ENCODE measurements at places on chromosomes 7 and 10. TPM values are rescaled to one million over a fixed set of nuclear protein-coding genes. Genes with fewer than 3 reads are reported as not detected.

DNA sequence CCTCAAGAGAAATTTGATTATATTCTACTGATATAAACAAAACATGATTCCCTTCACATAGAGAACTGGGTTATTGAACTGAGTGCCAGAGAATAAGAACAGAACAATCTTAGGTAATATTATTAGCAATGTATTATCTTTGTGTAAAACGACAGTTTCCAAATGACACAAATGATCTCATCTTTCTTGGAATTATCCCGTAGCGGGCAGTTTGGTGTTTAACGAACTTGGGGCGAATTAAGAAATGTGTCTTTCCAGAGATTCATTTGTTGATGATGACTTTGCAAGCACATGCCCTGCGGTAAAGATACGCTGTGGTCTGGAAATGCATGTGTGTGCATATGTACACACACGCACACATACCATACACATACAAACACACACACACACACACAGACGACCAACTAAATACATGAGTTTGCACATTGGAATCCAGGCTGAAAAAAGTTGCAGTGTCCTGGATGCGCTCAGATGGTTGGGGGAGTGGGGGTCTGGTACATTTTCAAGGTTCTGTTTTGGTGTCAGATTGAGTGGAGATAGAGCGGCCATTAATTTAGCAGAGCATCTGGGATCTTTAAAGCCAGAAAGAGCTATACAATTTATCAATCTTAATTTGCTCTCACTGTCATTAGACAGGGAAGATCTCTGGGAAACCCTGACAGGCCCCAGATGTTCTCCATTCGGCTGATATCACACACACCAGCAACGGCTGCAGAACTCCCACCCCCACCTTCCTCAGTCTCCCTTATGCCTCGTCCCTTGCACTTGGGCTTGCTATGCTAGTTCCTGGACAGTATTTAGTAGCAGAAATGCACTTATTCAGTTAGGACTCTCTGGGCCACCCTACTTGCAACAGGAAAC is 112.4 kb upstream of the FAM171A1 start:
- no peaks in the 10 kb centered on the region for H3K36me3 ChIP-seq
- no peaks in the 10 kb centered on the region for H3K4me1 ChIP-seq
- no peaks in the 10 kb centered on the region for H3K27me3 ChIP-seq
- DNase-seq: no peak
- H3K4me3 ChIP-seq: no peak overlapping the region
- no peak overlapping the region for H3K27ac ChIP-seq

DNA sequence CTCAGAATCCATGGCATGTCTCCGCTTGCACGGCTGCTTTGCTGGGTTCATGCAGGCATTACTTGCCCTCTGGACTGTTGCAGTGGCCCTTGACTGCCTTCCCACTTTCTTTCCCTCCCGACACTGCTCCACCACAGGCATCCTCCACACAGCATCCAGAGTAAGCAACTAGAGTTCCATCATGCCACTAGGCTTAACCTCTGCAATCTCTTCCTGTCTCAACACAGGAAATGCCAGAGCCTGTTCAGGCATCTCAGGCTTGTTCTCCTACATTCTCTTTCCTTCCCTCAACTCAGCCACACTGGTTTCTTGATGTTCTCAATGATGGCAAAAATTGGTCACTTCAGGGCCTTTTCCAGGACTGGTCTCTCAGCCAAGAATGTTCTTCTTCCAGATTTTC is 284.5 kb upstream of the KLF6 start:
- H3K4me3 ChIP-seq: no peak overlapping the region
- no peaks in the 10 kb centered on the region for H3K36me3 ChIP-seq
- H3K4me1 ChIP-seq: peaks cover 12% of the 10 kb centered on the region
- H3K27ac ChIP-seq: peak overlapping the region; percentile 68
- no peaks in the 10 kb centered on the region for H3K27me3 ChIP-seq
- no peak for DNase-seq

The FAM180A gene
- 0.32 TPM for polyA plus RNA-seq

DNA sequence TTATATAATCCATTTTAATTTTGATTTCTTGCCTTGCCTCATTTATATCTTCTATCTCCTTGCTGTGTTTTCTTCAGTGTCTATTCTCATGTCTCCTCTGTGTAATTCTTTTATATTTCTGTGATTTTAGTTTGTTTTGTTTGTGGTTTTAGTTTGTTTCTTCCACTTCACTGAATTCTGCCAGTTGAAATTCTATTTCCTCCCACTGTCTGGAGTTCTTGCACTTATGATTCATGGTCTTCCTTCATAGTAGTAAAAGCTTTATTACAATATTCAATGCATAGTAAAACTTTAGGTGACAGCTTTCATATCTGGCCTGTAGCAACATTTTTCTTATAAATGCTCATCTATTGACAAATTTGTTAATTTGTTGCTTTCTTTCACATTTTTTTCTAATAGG is 113.3 kb downstream of the MAGI2 start:
- no peaks in the 10 kb centered on the region for H3K36me3 ChIP-seq
- H3K4me3 ChIP-seq: no peak overlapping the region
- H3K27me3 ChIP-seq: no peaks in the 10 kb centered on the region
- no peaks in the 10 kb centered on the region for H3K4me1 ChIP-seq

GRCh38 chr7:134182078-134182477 is 54.9 kb downstream of the LRGUK start:
- DNase-seq: no peak
- H3K4me3 ChIP-seq: no peak overlapping the region
- no peaks in the 10 kb centered on the region for H3K36me3 ChIP-seq
- H3K4me1 ChIP-seq: no peaks in the 10 kb centered on the region
- no peaks in the 10 kb centered on the region for H3K27me3 ChIP-seq
- H3K27ac ChIP-seq: no peak overlapping the region

- peak overlapping the region; percentile 97 for H3K4me3 ChIP-seq
- H3K27ac ChIP-seq: peak overlapping the region; percentile 72
- H3K27me3 ChIP-seq: no peaks in the 10 kb centered on the region
- peaks cover 38% of the 10 kb centered on the region for H3K4me1 ChIP-seq
These were observed 776 bp downstream of the PEX1 start for GRCh38 chr7:92527300-92528187.

DNA sequence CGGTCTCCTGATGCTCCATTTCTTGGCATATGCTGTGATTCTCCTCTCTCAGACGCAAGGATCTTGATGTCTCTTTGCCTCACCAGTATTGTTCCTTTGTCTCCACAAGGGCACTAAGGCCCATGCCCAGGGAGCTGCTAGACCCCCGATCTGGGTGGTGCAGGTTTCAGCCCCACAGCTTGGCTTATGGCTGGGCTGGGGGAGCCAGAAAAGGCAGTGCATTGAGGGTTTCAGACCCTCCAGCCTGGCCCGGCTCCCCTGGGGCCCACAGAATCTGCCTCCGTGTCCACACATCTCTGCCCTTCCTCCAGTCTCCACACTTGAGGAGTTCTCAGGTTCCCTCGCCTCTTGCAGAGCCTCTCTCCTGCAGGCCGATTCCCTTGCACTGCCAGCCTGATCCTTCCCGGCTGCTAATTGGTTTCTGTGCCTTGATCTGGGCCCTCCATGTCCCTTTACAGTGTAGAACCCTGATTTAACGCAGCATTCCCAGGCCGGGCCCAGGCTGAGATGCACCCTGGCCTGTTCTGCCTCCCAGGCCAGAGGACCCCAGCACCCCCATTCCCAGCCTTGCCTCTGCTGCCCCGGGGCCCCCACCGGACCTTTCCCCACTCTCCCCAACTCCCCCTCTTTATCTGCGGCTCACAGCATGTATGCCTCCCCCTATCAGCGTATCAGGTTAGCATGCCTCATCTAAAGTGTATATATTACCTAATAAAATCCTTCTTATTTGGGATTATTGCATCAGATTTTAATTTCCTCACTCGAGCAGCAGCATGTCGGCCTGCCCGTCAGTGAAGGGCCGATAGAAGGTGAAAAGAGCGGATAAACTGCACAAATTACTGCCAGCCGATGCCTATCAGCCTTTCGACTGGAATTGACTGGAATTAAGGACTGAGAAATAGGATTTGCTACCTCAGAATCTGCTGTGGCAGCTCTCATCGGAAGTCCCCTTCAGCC is 145.7 kb downstream of the C10orf105 start:
- H3K27ac ChIP-seq: no peak overlapping the region
- no peak for DNase-seq
- no peak overlapping the region for H3K4me3 ChIP-seq
- H3K36me3 ChIP-seq: no peaks in the 10 kb centered on the region

The TBX20 gene
- polyA plus RNA-seq: not detected

DNA sequence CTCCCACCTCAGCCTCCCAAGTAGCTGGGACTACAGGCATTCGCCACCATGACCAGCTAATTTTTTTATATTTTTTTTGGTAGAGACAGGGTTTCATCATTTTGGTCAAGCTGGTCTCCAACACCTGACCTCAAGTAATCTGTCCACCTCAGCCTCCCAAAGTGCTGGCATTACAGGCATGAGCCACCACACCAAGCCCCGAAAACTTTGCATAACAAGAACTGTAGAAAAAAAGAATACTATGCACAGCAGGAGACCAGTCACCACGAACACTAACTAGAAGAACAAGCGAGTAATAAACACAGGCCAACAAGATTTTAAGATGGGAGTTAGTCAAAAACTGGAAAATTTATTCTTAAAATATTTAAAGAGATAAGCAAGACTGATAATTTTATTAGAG is 447.0 kb downstream of the ETV1 start:
- H3K4me3 ChIP-seq: no peak overlapping the region
- no peak for DNase-seq
- H3K4me1 ChIP-seq: no peaks in the 10 kb centered on the region
- no peaks in the 10 kb centered on the region for H3K36me3 ChIP-seq
- no peaks in the 10 kb centered on the region for H3K27me3 ChIP-seq
- H3K27ac ChIP-seq: no peak overlapping the region

- DNase-seq: no peak
- H3K4me3 ChIP-seq: no peak overlapping the region
- H3K4me1 ChIP-seq: peaks cover 99% of the 10 kb centered on the region
- H3K36me3 ChIP-seq: no peaks in the 10 kb centered on the region
- H3K27ac ChIP-seq: peak overlapping the region; percentile 99
These were observed 7.0 kb upstream of the PDCD4 start for GRCh38 chr10:110864662-110865140.

- H3K4me1 ChIP-seq: no peaks in the 10 kb centered on the region
- H3K4me3 ChIP-seq: no peak overlapping the region
- H3K27ac ChIP-seq: no peak overlapping the region
- DNase-seq: no peak
- H3K27me3 ChIP-seq: no peaks in the 10 kb centered on the region
These were observed 160.7 kb downstream of the ZEB1 start for GRCh38 chr10:31479752-31480151.

The KEL gene
- 3.3 TPM for polyA plus RNA-seq

- no peak overlapping the region for H3K4me3 ChIP-seq
- H3K27me3 ChIP-seq: no peaks in the 10 kb centered on the region
- DNase-seq: no peak
- no peaks in the 10 kb centered on the region for H3K36me3 ChIP-seq
These were observed 13.6 kb upstream of the BPGM start for GRCh38 chr7:134632937-134633540.

DNA sequence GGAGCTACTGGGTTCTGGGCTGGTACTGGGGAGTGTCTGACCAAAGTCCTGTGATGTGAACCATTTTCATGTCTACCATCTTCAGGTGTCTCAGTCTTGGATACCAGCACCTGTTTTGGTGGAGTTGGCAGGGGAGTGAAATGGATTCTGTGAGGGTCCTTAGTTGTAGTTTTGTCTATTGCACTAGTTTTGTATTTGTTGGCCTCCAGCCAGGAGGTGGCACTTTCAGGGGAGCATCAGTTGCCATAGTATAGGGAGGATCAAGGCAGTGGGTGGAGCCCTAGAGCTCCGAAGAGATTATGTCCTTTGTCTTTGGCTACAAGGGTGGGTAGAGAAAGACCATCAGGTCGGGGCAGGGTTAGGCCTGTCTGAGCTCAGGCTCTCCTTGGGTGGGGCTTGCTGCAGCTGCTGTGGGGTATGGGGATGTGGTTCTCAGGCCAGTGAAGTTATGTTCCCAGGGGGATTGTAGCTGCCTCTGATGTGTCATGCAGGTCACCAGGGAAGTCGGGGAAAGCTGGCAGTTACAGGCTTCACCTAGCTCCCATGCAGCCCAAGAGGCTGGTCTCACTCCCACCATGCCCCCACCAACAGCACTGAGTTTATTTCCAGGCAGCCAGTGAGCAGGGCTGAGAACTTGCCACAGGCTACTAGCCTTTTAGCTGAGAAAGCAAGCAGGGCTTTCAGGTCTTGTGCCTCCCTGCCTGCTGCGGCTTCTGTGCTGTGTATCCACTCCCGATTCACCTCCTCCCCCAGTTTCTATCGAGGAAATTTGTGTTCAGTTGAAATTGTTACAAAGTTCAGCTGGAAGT is 153.1 kb downstream of the ZNF365 start:
- H3K27ac ChIP-seq: peak overlapping the region; percentile 79
- H3K27me3 ChIP-seq: no peaks in the 10 kb centered on the region
- H3K4me1 ChIP-seq: peaks cover 13% of the 10 kb centered on the region

The DNAJC12 gene
- 0.70 TPM for polyA plus RNA-seq

GRCh38 chr10:28125701-28126100 is 126.8 kb upstream of the ODAD2 start:
- no peak for DNase-seq
- no peaks in the 10 kb centered on the region for H3K36me3 ChIP-seq
- H3K4me1 ChIP-seq: no peaks in the 10 kb centered on the region
- no peak overlapping the region for H3K27ac ChIP-seq
- no peak overlapping the region for H3K4me3 ChIP-seq
- no peaks in the 10 kb centered on the region for H3K27me3 ChIP-seq

DNA sequence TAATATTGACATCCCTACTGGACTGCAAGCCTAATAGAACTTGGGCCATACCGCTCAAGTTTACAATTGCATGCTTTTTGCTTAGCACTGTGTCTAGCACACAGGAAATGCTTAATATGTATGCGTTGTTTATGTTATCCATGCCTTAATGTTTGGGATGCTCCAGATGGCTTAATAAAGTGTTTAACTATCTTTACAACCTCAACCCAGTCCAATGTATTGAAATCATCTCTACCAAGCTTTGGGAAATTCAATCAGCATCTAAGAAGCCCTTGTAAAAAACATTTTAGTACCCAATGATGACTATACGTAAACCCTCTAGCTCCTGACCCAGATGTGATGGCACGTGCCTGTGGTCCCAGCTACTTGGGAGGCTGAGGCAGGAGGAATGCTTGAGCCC is 40.0 kb downstream of the CALD1 start:
- H3K4me1 ChIP-seq: no peaks in the 10 kb centered on the region
- no peak overlapping the region for H3K4me3 ChIP-seq
- no peak for DNase-seq
- no peaks in the 10 kb centered on the region for H3K36me3 ChIP-seq

The CDH23 gene
- polyA plus RNA-seq: 4.8 TPM

GRCh38 chr10:78332012-78332411 is 298.3 kb downstream of the RPS24 start:
- H3K27me3 ChIP-seq: no peaks in the 10 kb centered on the region
- DNase-seq: no peak

Measured in spleen (tissue), 13 donors.